ENCODE measurements at places on chromosomes 7 and 10. TPM values are rescaled to one million over a fixed set of nuclear protein-coding genes. Genes with fewer than 3 reads are reported as not detected.

DNA sequence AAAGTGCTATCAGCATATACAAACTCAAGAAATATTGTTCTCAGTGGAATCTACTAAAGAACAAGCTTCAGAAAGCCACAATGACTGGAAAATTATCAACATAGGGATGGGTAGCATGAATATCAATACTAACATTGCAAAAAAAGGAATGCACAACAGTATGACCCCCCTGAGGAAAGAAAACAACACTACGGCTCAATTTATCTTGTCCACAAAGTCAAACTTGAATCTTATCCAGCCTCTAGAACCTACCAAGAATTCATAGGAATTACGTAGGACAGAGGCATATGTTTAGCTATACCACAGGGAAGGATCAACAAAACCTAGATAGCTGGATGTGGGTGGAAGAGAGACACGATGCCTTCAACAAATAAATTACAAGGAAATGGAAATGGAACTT, 54.6 kb downstream of the AGMO start:
- H3K36me3 ChIP-seq: no peaks in the 10 kb centered on the region
- no peaks in the 10 kb centered on the region for H3K27me3 ChIP-seq
- no peak for DNase-seq
- H3K4me3 ChIP-seq: no peak overlapping the region
- H3K27ac ChIP-seq: peak overlapping the region; percentile 72
- H3K4me1 ChIP-seq: peaks cover 21% of the 10 kb centered on the region

DNA sequence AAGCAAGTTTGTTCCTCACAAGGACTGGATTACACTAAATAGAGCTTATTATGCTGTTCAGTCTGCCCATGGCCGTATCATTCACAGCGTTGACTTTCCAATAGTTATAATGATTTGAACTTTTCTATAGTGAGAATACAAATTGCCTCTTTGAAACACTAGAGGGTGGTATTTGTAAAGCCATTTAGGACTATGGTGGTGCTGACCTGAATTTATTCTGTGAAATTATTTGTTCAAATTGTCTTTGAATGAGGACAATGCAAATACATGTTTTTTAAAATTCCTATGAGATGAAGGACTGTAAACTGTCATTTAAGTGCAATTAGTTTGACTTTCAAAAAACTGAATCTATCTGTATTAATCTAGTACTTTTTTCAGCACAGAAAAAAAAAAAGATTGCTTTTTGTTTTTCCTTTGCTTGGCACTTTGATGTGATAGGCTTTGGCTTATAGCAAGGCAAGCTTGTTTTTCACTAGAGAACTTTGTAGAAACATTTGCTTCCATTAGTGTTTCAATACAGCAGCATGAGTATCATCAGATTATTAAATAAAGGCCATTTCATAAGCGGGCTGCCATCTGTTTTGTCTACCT, 122.7 kb upstream of the TMEM229A start:
- H3K4me3 ChIP-seq: no peak overlapping the region
- DNase-seq: no peak
- no peaks in the 10 kb centered on the region for H3K27me3 ChIP-seq
- peaks cover 4% of the 10 kb centered on the region for H3K4me1 ChIP-seq

DNA sequence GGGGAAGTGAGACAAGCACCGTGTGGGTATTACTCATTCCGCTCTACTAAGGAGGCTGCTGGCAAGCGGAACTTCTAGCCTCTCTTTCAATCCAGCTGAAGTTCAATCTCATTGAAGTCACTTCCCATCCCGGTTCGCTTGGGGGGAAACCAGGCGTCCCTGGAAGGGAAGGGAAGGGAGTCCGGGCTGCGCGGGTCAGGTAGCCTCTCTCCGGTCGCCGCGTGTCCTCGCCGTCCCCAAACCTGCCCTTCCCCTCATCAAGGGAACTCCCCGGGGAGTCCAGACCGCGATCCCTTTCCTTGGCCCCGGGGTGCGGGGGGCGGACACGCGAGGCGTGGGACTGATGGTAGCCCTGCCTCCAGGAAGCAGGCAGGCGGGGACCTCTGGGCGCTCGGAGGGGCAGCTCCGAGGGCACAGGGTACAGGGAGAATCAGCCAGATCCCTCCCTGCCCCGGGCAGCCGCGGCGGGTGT, 598 bp upstream of the ZEB1 start:
- no peaks in the 10 kb centered on the region for H3K27me3 ChIP-seq
- DNase-seq: peak; percentile 77
- H3K4me1 ChIP-seq: no peaks in the 10 kb centered on the region

DNA sequence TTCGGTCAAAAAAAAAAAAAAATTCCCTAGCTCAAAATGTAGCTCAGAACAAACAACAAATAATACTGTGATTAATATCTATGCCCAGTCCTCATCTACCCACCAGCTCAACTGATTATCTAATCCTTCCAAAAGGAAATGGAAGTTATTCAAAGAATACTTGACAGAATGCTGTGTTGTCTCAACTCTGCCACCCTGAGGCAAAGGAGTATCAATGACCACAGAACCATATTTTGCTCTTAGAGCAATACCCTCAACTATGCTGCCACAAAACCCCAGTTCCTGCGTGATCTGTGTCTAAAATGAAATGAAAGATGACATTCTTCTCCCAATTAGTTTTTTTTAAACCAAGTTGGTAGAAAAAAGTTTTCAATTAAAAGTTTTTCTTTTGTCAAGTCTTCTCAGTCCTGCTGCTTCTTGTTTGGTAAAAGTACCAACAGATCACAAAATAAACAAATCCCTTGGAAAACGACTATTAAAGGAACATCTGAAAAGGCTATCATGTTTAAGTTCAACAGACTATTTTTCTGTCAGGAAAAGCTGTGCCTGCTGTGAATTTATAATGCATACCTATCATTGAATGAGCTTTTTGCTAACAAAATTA, 21.6 kb downstream of the RBM28 start:
- H3K27ac ChIP-seq: no peak overlapping the region
- H3K4me3 ChIP-seq: no peak overlapping the region
- H3K36me3 ChIP-seq: no peaks in the 10 kb centered on the region

DNA sequence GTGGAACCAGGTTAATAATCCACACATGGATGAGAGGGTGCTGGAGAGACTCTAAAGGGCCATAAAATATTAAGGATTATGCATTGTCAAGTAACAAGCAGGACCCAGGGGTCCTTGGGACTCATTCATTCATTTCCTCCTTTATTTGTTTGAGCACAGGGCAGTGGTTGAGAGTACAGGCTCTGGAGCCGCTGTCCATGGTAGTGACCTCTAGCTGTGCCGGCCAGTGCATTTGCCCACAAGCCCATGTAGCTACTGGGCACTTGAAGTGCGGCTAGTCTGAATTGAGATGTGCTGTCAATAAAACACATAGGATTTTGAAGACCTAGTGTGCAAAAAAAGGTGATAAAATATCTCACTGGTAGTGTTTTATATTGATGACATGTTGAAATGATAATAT, 137.6 kb downstream of the C10orf105 start:
- H3K36me3 ChIP-seq: no peaks in the 10 kb centered on the region
- no peak for DNase-seq
- H3K4me3 ChIP-seq: no peak overlapping the region
- no peaks in the 10 kb centered on the region for H3K27me3 ChIP-seq

DNA sequence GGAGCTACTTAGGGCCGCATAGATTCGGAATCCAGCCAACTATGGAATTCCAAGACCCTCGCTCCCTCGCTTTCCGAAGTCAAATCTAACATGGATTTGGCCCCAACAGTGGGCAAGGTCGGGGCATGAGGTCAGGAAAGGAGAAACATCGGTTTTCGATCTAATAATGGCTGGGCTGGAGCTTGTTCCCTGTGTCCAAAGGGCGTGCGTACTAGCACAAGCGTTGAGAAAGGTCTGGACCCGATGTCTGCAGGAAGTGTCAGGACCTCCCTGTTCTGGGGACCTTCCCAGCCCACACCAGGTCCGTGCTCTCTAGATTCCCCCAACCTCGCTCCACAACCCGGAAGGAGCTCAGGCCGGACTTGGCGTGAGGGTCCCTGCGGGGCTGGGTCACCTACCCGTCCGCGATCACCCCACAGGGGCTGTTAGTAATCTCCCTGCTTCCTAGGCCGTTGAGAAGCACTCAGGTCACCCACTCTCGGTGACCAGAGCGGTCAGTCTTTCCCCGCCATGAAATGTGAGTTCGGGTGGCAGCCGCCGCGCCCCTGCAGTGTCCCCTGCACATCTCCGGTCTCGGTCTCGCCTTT, 4.8 kb downstream of the FEZF1 start:
- peak overlapping the region; percentile 20 for H3K4me3 ChIP-seq
- no peak overlapping the region for H3K27ac ChIP-seq
- H3K36me3 ChIP-seq: no peaks in the 10 kb centered on the region
- peaks cover 11% of the 10 kb centered on the region for H3K27me3 ChIP-seq
- H3K4me1 ChIP-seq: peaks cover under 1% of the 10 kb centered on the region
- DNase-seq: no peak

GRCh38 chr10:69346776-69347175, 68.5 kb downstream of the HK1 start:
- H3K4me3 ChIP-seq: no peak overlapping the region
- H3K27me3 ChIP-seq: no peaks in the 10 kb centered on the region
- H3K36me3 ChIP-seq: no peaks in the 10 kb centered on the region
- H3K4me1 ChIP-seq: peaks cover 8% of the 10 kb centered on the region
- DNase-seq: no peak

DNA sequence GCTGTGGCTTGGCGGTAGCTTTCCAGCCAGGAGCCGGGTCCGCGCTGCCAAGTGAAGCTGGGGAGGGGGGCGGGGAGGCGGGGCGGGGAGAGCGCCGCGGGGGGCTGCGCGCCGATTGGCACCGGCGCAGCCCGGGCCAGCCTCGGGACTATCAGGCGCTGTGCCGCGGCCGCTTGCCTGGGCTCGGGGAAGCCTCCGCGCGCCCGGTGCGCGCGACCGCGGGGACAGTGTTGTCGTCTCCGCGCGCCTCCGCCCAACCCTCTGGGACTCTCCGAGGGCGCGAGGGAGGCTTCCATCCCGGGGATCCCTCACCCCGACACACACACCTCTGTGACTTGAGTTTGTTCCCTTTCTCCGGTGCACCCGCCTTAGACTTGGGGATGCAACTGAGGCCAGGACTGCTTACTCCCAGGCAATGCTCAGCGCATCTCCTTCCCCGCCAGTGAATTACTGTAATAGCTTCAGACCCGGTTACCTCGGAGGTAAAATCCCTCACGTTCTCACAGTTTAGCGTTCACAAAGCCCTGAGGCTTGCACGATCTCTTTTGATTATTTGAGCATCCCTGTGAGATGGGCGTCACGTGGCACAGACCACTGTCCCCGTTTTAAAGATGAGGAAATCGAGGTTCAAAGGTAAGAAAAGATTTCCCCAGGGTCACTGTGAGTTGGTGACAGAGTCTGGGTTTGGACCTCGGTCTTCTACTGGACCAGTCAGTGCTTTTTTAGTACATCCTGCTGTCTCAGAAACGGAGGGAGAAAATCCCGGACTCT, at the start of gene NKX1-2:
Gene NKX1-2, minus strand, starts transcription at position 24 of the 771 bp plus-strand sequence. CDS start 92 bp downstream, outside the sequence.
- H3K4me3 ChIP-seq: peak within 1 kb of the TSS; percentile 1
- peaks cover 15% of the 10 kb centered on the region for H3K4me1 ChIP-seq
- H3K36me3 ChIP-seq: no peaks in the 10 kb centered on the region
- H3K27me3 ChIP-seq: peaks cover 5% of the 10 kb centered on the region
- no peak within 1 kb of the TSS for H3K27ac ChIP-seq

Gene OGDHL
- total RNA-seq: 16.6 TPM

Data from testis (tissue), 5 donors.